Activated CD4-positive, alpha-beta T cell treated with anti-CD3 and anti-CD28 coated beads, Interleukin-2, amount 50 U/mL, for 16 hours (primary cell): ENCODE measurements at places on chromosomes 12 and 14.

GRCh38 chr12:88417531-88417930, 162.7 kb downstream of the KITLG start:
- no peak for DNase-seq

- peak; percentile 25 for DNase-seq
These were observed 43.9 kb downstream of the GIT2 start for GRCh38 chr12:109952160-109952858.

DNA sequence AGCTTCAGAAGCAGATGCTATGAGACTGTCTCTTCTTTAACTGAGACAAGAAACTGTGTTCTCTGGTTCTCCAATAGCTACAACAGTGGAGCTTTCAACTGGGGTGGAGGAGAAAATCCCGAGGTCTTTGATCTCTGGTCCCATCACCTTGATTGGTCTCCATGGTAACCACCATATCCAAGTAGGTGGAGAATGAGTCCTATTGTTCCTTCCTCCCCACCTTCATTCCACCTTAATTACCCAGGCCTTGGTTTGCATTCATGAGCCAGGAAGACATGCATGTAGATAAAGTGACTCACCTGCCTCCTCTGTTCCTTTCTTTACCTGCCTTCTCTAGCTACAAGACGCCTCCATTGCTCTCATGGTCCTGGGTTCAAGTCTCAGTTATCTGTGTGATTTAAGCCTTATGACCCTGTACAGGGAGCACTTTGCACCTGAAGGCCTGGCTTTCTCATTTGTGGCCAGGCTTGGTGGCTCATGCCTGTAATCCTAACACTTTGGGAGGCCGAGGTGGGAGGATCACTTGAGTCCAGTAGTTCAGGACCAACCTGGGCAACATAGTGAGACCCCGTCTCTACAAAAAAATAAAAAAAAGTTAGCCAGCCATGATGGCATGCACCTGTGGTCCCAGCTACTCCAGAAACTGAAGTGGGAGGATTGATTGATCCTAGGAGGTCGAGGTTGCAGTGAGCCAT, 157.7 kb upstream of the TBX3 start:
- DNase-seq: no peak

GRCh38 chr14:63287666-63288483, 30.9 kb downstream of the GPHB5 start:
- DNase-seq: no peak

DNA sequence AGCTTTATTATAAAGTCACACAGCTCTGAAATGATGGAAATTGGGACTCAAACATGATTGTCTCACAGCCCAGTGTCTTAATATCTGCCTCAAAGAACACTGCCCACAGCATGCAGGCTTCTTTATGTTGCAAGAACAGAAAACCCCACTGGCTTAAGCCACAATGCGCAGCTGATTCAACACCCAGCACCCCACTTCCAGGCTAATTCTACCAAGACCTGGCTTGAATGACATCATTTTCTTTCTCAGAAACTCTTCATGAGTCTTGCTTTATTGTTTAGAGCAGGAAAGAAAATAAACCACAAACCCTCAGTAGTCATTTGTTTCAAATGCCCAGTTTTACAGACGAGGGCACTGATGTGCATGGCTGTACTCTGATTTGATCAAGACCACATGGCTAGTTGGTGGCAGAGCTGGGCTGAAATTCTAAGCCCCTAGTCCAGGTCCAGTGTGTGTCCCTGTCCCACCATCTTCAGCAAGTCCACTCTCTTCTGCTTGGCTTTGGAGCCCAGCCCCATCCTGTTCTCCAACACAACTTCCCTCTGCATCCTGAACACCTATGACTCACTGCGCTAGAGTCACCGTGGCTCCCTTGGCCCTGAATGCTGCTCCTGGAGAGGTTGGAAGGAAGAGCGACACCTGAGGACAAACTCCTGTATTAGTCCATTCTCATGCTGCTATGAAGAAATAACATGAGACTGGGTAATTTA, 50.3 kb upstream of the SRSF5 start:
- peak; percentile 90 for DNase-seq

DNA sequence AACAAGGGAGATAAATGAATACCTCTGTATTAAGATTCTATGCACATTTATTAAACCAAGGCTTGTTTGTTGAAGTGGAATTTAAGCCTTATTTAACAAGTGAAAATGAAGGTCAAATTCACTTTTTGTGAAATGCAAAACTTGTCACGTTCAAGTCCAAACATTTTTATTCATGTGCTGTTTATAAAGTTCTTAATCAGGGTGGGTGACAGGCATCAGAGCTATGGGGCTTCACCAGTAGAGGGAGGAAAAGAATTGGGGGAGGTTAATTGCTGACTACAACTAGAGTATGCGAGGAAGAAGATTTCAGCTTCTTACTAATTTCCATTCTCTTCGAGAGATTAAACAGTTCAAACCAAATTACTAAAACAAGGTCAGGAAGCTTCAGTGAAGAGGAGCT, 9.7 kb downstream of the MOK start:
- no peak for DNase-seq

GRCh38 chr12:132427174-132427768, 62.7 kb upstream of the FBRSL1 start:
- no peak for DNase-seq

- no peak for DNase-seq
These were observed 80.3 kb upstream of the NOS1 start for GRCh38 chr12:117441751-117442150.

DNA sequence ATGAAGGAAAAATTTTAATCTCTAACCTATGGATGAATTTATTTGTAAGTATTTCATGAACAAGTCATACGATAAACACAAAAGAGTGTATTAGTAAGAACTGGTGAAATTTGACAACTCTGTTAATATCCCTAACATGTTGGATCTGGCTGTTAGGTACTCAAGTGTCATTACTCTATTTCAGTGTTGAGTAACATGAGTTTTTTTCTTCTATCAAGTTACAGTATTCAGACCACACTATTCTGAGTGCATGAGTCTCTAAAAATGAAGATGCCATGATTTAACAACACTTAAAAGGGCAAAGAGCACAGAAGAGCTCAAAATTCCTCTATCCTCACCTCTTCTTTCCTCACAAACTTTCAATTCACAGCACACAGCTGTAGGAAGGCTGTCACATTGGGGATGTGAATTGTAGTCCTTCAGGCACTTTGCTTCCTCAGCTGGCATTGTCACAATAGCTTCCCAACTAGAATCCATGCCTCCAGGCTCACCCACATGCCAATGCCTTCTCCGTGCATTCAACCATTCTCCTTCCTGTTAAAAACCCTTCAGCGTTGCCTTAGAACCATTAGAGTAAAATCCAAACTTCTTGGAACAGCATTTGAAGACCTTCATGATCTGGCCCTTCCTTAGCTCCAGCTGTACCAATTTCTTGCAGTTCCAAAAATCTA, 73.7 kb upstream of the DBX2 start:
- no peak for DNase-seq

DNA sequence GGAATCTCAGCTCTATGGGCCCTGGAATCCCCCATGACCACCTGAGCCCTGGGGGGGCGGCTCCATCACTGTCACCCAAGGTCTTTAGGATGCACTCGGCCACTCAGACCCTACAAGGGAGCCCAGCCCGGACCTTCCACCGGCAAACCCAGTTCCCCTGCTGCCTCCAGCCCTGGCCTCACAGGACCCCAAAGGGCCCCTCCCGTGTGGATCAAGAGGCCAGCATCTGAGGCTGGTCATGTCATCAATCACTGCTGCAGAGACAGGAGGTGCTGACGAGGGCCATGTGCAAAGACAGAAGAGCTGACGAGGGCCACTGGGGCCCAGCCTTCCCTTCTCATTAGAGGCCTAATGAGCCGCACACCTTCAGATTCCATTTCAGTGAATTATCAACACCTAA, 39.0 kb upstream of the SFSWAP start:
- DNase-seq: no peak

- DNase-seq: no peak
These were observed 39.1 kb upstream of the STAB2 start for GRCh38 chr12:103547929-103548328.

GRCh38 chr14:22650960-22651521, 6.9 kb upstream of the OR6J1 start:
- peak; percentile 18 for DNase-seq

GRCh38 chr12:46752396-46752795, 73.4 kb downstream of the SLC38A4 start:
- no peak for DNase-seq

DNA sequence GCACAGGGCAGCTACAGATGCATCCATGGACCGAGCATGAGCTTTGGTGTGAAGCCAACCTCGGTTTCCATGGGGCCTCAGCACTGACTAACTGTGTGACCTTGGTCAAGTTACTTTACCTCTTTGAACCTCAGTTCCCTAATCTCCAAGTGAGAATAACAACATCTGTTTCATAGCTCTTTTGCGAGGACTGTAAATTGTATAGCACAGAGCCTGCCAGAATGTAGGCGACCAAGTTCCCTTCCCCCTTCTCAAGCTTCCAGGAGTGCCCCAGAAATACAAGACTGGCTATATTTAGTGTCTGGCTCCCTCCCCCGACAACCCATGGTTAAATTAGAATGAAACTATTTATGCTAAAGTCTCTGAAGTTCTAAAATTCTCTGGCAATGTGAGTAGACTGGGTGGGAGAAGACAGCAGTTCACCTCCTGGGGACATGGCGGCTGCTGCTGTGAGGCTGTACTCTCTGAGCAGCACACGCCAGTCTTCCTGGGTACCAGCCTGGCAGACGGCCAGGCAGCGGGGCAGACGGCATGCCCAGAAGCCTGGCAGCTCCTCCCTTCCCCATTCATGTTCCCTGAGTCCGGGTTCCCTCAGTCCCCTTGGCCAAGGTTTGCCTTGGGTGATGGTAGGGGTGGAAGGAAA, 22.0 kb upstream of the TMED10 start:
- no peak for DNase-seq

- DNase-seq: no peak
These were observed 36.6 kb downstream of the WDR89 start for GRCh38 chr14:63605041-63605532.

DNA sequence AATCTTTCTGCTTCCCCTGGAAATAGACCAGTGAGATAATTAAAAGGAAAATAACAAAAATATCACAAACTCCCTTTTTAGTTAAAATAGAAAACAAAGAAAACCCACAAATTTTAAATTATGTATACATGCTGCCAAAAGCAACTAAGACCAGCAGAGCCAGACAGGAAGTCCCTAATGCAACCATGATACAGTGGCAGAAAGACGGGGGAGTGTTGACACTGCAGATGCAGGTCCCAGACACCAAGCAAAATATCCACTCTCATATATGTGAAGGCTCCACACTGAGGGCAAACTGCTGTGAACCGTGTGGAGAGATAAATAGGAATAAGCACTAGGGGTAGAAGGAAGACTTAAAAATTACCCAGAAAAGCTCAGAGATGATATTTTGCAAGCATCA, 401.0 kb downstream of the BTG1 start:
- no peak for DNase-seq

GRCh38 chr12:91239481-91239880, 56.9 kb upstream of the DCN start:
- DNase-seq: no peak

- no peak for DNase-seq
These were observed 394.1 kb downstream of the C12orf75 start for GRCh38 chr12:105724641-105725040.
